Stimulated activated CD8-positive, alpha-beta memory T cell treated with anti-CD3 and anti-CD28 coated beads, Interleukin-15, amount 100 ng/mL, for 4 hours (primary cell): ENCODE measurements at places on chromosomes 1 and 21.

GRCh38 chr1:38885092-38885491, 3.7 kb upstream of the GJA9 start:
- no peak for DNase-seq

DNA sequence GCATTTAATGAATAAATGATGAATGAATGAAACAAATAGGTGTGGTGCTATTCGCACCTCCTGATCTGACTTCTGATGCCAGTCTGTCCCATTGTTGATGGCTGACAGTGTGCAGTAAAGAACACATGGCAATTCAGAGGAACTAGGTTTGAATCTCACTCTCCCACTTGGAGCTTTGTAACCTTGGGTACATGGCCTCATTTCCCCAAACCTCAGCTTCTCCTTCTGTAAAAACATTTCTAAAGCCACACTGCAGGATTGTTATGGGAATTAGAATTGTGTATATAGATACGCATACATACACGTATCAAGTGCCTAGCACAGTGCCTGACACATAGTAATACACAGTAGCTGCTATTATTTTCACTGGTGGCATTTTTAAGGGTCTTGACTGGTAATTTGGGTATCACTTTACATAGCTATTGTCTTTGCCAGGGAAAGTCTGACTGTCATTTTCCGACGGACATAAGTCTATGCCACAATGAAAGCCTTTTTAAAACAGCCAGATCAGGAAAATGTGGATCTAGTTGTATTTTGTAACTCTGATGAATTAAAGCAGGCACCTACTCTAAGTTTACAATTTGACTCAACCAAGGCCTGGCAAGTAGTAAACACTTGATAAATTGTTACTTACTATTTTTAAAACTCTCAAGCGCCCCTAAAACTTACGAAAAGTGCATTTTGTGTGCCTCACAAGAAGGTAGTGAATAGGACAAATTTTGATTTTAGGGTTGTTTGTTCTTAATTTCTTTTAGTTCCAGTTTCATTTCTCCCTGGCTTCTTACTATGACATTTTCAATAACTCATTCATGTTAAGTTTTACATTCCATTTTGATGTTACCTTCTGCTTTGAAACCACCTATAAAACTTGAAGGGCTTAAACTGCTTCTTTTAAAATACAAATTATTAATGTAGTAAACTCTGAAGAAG, 164.4 kb downstream of the SDCCAG8 start:
- no peak for DNase-seq

DNA sequence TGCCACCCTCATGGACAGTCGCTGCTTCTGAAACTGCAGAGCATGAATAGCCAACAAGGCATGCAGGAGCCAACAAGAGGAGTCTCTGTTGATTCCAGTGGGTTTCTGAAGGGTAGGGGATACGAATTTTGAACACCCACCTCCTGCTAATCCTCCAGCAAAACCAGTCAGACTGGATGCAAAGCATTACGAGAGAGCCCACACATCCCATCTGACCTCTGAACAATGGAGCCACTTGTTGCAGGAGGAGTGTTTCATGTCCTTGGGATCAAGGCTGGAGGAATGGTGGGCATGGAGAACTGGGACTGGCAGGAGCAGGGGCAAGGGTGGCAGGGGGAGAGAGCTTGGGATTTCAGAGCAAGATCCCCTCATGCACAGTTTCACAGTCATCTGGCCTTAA, 1.6 kb downstream of the VTCN1 start:
- DNase-seq: no peak

- no peak for DNase-seq
Measured at GRCh38 chr1:203085528-203086406, at the start of gene MYOG. TSS of gene MYOG (minus strand) at chr1:203086012. CDS start at chr1:203085961, 51 bp downstream.

DNA sequence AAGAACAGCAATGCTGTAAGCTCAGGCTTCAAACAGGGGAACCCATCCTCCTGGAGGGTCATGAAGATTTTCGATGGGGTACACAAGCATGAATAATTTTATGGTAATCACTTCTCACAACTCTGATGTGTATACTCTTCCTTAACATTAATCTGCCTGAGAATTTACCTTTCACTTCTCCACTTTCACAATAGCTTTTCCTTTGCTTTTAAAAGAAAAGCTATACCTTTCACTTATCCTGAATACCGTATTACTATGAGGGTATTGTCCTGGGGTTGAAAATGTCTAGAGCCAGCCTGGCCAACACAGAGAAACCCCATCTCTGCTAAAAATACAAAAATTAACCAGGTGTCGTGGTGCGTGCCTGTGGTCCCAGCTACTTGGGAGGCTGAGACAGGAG, 12.7 kb upstream of the ZYG11B start:
- DNase-seq: no peak

GRCh38 chr21:44730951-44731579, 19.7 kb upstream of the TSPEAR start:
- no peak for DNase-seq
